Activated T-helper 1 cell treated with anti-CD3 and anti-CD28 coated beads, Interleukin-2, amount 50 U/mL, for 16 hours (primary cell): ENCODE measurements at places on chromosomes 1 and 21.

DNA sequence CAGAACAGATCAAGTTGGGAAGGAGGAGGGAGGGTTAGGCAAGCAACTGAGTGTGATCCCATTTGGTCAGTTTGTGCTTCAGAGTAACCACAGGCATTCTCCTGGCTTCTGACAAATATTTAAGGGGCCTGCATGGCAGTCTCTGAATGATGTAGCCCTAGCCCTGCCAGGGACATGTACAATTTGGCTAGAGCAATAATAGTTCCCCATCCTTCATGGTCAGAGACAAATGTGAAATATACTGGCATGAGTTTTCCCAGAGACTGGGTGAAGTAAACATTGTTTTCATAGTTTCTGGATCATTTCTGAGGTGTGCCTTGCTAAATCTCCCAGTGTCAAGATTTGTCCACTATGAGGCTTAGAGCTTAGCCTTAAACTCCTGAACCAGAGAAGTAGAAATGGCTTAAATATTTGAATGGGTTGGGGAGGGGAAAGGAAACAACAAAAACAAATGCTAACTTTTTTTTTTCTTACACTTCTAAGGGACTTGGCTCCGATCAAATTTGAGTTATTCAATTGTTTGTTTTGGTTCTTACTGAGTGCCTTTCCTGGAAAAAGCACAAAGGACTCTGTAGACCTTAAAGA, 42.0 kb upstream of the UBE2U start:
- DNase-seq, result no peak

- no peak for DNase-seq
Measured at GRCh38 chr1:40183055-40183710, 22.0 kb downstream of the RLF start.

GRCh38 chr21:14583629-14584255, 37.6 kb upstream of the SAMSN1 start:
- no peak for DNase-seq

- no peak for DNase-seq
Measured at GRCh38 chr1:81374481-81374880, 426.3 kb upstream of the ADGRL2 start.

GRCh38 chr1:220410611-220411010, 117.3 kb upstream of the MARK1 start:
- no peak for DNase-seq

- DNase-seq, result no peak
Measured at GRCh38 chr1:224739303-224739996, 123.3 kb downstream of the CNIH3 start.

- no peak for DNase-seq
Measured at GRCh38 chr1:6596351-6596750, 6.3 kb downstream of the KLHL21 start.

DNA sequence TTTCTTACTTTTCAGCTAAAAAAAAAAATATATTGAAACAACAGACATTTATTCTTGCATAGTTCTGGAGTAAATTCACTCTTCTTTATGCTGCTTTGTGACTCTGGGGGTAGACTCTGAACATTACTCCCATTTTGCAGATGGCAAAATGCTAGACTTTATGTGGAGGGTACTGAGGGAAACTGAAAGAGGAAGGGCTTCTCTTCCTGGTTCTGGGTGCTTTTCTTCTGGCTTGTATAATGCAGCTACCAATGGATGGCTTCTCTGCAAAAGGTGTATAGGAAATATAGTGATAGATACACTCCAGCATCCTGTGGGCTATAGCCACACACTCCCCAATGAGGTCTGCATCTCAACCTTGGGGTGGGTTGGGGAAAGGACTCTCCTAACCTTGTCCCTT, 19.7 kb upstream of the ZBTB40 start:
- DNase-seq, result no peak

GRCh38 chr1:116270316-116271057, 102.6 kb upstream of the ATP1A1 start:
- no peak for DNase-seq

DNA sequence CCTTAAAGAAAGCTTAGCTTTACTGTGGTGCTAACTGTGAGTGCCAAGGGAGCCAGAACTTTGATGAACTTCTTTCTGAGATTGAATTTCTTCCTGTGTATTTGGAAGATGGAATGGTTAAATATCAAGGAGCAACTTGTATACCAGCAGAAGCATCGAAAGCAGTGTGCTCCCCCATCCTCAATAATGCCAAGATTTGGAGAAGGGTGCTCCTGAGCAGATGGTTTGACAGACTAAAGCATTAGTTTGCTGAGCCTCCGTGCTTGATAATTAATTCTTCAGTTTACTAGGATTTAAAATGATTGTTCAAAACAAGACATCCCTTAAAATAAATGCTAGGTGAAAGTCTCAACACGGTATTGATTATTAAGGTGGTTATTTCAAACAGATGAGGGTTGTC, 42.4 kb upstream of the AKT3 start:
- DNase-seq, result no peak

GRCh38 chr1:205182930-205183329, 28.6 kb downstream of the DSTYK start:
- DNase-seq, result no peak

GRCh38 chr1:210310562-210311153, 18.0 kb upstream of the HHAT start:
- no peak for DNase-seq

GRCh38 chr1:168560370-168560769, 16.0 kb upstream of the XCL1 start:
- DNase-seq, result no peak

GRCh38 chr1:3078430-3078861, 9.4 kb downstream of the PRDM16 start:
- no peak for DNase-seq

GRCh38 chr1:221334062-221334461, 407.8 kb downstream of the DUSP10 start:
- DNase-seq, result no peak

GRCh38 chr1:54375712-54376429, 30.3 kb downstream of the SSBP3 start:
- DNase-seq, result no peak

DNA sequence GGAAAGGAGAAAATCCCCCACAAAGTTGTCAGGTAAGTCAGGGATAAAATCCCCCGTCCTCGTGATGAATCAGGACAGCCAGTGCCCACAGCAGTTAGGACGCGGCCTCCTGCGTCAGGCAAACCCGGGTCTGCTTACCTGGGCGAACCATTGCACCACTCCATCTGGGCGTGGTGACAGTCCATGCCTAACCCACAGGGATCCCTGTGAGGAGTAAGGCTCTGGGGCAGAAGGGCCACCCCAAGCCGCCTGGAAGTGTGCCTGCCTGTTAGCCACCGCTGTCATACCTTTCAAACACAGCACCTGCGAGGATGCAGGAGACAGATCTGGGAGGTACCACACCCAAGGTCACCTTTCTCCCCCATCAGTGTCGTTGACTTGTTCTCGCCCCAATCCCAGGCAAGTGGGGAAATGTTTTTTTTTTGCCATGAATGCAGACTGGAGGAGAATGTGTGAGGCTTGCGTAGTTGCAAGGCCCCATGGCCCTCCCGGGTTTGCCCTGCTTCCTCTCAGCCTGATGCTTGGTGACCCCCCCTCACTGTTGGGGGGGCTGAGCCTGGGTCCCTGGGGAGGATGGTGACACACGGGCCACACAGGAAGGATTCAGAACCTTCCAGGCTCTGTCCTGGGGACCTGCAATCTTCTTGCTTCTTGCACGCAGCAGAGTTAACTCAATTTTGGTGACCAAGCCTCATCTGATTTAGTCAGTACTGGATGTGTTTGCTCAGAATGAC, 107.0 kb downstream of the PGBD5 start:
- DNase-seq, result no peak

- no peak for DNase-seq
Measured at GRCh38 chr21:25366116-25366515, 241.2 kb downstream of the MRPL39 start.

DNA sequence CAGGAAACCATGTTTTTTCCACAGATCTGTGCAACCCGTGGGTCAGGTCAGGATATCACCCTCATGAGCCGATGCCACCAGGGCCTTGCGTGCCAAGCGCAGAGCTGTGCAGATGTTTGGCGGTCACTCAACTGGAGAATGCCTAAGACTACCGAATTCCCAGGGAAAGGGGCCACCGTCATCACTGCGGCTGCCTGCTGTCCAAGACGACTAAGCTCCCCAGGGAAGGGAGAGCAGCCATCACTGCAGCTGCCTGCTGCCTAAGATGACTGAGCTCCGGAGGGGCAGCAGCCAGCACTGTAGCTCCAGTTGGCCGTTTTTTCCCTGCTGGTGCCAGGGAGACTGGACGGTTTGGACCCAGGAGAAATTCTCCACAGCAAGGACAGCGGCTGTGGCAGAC, 31.1 kb downstream of the AKT3 start:
- DNase-seq, result no peak

DNA sequence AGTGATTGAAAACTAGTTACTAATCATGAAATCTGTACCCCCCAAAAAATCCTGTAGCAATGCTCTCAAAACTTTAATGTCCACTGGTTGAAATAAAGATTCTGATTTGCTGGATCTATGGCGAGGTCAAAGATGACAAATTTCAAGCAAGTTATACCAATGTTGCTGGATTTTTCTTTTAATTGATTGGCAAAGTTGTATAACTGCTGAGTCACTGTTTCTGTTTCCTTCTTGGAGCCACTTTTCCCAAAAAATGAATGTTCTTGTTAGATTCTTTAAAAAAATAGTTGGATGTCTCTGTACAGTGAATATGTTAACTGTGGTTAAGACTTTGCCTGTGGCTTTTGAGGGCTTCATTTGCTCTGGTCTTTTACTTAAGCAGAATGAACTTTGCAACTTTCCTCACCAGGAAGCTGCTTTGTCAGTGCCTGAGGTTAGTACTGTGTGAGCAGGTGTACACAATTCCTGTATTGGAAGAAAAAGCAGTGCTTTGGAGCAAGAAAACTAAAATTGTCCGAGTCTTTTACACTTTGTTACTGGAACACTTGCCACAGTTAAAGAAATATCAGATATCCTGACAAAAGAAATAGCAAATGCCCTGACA, 1211.9 kb downstream of the MRPL39 start:
- no peak for DNase-seq

DNA sequence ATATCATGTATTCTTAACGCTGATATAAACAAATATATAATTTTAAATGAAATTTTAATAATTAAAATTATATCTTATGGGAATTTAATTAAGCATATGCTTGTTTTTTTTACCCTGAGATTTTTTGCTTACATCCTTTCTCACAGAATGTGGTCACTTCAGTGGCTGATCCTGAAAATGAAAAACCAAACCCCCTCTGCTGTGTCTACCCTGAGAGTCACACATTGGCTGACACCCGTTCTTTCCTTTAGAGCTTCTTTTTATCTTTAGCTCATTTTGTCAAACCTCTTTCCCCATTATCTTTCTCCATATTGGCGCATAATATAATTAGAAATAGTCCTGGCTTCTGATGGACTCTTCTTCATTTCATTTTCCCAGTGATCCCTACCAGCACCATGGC, 10.8 kb upstream of the CACYBP start:
- DNase-seq, result no peak

DNA sequence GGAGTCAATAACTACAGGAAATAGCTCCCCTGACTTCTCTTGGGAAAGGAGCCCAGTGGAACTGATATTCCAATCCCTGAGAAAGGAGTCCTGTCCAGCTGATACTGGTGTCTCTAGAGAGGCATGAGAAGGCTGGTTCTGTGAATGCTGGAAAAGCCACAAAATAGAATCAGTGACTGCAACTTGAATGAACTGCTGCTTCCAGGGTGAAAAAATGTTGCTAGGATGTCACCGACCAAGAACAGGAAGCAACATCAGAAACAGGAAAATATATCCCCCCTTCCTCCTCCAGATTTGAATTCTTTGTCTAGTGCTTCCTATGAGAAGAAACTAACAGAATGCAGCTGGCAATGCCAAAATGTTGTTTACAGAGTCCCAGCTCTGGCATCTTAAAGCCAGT, 269.3 kb upstream of the LYPLAL1 start:
- DNase-seq, result no peak

- DNase-seq, result no peak
Measured at GRCh38 chr21:41957991-41958766, 4.4 kb upstream of the C2CD2 start.

DNA sequence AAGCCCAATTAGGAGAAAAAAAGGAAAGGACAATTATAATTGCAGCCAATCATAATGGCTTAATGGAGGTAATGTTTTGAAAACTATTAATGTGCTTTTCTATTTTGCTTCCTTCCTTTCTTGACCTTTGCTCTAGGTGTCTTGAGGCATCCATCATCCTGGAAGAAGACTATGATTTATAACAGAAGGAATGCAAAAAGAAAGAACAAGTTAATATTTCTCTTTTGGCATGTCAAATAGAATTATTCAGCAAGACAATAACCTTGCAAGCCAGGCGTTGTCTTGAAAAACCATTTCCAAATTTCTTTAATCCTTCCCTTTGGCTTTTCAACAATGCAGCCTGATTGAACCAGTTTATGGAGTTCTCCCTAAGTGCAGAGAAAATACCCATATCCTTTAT, 107.7 kb upstream of the USP24 start:
- DNase-seq, result no peak

DNA sequence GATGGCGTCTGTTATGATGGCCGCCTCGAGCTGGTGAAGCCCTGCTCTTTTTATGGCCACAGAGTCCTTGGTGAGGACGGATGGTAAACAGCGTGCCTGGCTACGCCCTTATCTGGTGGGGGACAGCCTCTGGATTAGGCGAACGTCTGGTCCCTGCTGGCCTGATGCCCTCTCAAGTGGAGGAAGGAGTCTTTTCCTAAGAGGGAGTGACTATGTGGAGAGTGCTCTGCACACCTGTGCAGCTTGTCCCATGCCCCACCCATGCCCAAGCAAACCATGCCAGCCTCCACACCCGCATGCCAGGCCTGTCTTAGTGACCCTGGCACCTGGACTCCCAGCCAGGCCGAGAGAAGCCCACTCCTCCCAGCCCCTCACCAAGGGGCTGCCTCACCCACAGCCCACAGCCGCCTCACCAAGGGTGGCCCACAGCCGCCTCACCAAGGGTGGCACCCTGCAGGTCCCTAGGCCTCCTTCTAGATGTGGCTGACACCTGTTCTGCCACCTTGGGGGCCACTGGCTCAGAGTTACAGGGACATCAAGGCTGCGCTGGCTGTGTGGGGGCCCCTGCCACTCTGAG, 40.2 kb downstream of the WNT9A start:
- no peak for DNase-seq

GRCh38 chr21:27190601-27191000, 223.7 kb upstream of the ADAMTS5 start:
- DNase-seq, result no peak
